Stimulated activated CD4-positive, alpha-beta T cell treated with anti-CD3 and anti-CD28 coated beads, TNF-alpha, amount 100 ng/mL, for 24 hours (primary cell): ENCODE measurements at places on chromosomes 3 and 15.

- no peak for DNase-seq
These were observed 25.8 kb downstream of the GLB1 start for GRCh38 chr3:33071181-33071580.

DNA sequence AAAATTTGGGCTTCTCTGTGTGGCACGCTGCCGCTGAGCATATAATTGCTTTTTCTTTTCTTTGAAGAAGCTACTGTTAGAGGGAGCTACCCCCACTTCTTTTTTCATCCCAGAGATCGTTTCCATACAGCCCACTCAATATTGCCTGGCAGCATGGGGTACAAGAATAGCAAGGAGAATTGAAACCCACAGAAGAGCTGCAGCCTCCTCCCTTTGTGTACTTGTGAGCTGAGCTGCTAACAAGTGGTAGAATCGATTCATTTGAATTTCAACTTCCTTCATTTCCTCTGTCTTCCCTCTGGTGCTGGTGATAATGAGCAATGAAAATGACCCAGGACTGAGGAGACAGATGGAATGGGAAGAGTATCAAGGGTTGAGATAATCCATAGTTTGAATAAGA lies 64.9 kb downstream of the LRRC3B start:
- no peak for DNase-seq

- no peak for DNase-seq
These were observed 196.1 kb downstream of the CNTN6 start for GRCh38 chr3:1288805-1289494.

GRCh38 chr3:50617096-50617791 lies at the start of gene MAPKAPK3:
Gene MAPKAPK3, plus strand, starts transcription at chr3:50617151. Its CDS starts 415 bp downstream, at chr3:50617566.
- DNase-seq: no peak

- no peak for DNase-seq
These were observed 71.2 kb downstream of the CHDH start for GRCh38 chr3:53775018-53775417.

- no peak for DNase-seq
These were observed 264.1 kb downstream of the CD47 start for GRCh38 chr3:107826727-107827126.

GRCh38 chr3:42490243-42490642 lies 12.2 kb upstream of the VIPR1 start:
- no peak for DNase-seq

- DNase-seq: no peak
These were observed 75.8 kb upstream of the STRIT1 start for GRCh38 chr3:155369244-155369643.

- no peak for DNase-seq
These were observed 28.2 kb downstream of the GYG1 start for GRCh38 chr3:149019580-149019979.

GRCh38 chr15:48592221-48592731 lies 53.2 kb downstream of the FBN1 start:
- no peak for DNase-seq

DNA sequence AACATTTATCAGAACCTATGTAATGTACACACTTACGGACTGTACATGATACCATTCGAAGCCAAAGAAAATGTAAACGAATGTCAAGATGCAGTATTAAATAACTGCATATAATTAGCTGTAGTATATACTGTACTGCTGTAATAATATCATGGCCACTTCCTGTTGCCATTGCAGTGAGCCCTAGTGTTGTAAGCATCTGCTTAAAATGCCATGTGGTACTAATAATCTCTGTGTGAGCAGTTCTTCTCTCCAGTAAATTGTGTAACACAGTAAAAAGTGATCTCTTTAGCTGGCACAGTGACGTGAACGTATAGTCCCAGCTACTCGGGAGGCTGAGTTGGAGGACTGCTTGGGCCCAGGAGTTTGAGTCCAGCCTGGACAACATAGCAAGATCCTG lies 8.6 kb downstream of the SPG11 start:
- DNase-seq: no peak

- DNase-seq: no peak
These were observed 17.4 kb upstream of the SYNM start for GRCh38 chr15:99087405-99087943.

GRCh38 chr3:111702996-111703985 lies 108.1 kb upstream of the ZBED2 start:
- no peak for DNase-seq

- no peak for DNase-seq
These were observed 46.5 kb downstream of the GRAMD1C start for GRCh38 chr3:113885050-113885449.

DNA sequence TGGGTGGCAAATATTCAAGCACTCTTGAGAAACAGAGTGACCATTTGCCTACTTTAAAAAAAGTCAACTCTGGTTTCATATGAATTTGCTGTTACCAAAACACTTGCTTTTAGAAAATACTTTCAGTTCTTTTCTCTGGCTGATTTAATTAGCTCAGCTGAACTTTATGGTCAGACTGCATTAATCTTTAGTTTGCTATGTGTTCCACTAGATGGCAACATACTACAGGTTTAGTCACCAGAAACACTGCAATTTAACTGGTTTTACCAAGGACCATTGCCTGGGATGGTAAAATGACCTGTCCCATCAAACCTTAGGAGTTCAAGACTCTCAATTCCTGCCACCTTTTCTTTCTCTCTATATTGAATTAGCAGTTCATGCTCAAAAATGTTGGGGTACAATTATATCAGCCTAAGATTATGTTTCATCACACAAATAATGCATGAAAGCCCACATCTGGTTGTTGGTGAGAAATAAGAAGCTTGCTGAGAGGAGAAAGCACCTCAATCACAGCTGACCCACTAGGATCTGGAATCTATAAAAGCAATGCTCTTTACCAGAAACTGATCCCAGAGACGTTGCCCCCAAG lies 14.2 kb downstream of the EIF4E3 start:
- DNase-seq: no peak
